ENCODE measurements at places on chromosomes 6 and 20.
A peak's percentile ranks its signal among the peaks of the same experiment; 100 is the strongest.

DNA sequence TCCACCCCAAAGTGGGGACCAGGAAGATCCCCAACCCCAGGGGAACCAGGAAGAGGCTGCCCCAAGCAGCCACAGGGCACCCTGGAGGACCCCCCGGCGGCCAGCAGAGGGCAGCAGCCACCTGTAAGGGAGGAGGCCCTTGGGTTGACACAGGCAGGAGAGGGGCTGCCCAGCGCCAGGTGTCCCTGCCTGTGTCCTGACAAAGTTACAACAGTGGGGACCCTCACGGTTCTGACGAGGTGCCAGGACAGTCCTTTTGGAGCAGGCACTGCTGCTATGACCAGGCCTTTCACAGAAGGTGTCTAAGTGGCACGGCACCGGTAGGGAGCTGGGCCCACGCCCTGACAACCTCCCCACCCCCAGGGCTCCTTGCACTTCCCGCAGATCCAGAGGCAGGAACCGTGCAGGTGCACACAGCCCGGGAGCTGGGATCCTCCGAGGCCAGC is 176.7 kb downstream of the BMP7 start:
- DNase-seq, result peak; percentile 63

DNA sequence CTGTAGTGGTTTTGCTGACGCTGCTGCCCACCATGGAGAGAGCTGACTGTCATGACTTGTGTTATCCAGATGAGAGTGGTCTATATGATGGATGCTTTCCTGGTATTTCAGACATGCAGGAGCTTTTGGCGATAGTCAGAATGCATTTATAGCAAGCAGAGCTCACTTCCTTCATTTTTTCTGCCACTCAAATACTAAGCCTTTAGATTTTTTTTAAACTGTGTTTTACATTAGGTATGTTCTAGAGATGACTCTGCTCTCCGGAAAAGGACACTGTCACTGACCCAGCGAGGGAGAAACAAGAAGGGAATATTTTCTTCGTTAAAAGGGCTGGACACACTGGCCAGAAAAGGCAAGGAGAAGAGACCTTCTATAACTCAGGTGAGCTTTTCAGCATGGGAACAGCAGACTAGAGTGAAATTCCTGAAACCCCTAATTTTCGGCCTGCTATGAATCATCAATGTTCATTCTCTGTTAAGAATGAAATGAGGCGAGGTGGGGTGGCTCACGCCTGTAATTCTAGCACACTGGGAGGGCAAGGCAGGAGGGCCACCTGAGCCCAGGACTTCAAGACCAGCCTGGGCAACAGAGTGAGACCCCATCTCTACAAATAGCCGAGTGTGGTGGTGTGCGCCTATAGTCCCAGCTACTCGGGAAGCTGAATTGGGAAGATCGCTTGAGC is 98.6 kb upstream of the CLDN20 start:
- no peak for DNase-seq

DNA sequence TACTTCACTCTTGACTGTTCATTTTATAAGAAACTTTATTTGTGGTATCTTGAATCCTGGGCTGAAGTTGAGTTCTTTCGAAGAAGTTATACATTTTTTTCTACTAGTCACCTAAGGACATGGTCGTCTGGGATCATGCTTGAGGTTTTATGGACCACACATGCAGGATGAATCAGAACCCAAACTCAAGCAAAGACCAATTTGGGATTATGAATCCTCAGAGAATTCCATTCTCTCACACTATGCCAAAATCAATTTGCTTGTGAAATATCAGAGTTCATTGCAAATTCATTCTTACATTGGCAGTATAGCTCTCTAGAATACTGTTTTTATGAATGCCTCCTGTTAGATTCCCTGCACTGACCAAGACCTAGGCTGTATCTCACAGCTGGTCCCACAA is 114.3 kb upstream of the HDAC2 start:
- no peak for DNase-seq

- no peak for DNase-seq
Observed at GRCh38 chr6:148345578-148345977, 2.9 kb downstream of the SASH1 start.

DNA sequence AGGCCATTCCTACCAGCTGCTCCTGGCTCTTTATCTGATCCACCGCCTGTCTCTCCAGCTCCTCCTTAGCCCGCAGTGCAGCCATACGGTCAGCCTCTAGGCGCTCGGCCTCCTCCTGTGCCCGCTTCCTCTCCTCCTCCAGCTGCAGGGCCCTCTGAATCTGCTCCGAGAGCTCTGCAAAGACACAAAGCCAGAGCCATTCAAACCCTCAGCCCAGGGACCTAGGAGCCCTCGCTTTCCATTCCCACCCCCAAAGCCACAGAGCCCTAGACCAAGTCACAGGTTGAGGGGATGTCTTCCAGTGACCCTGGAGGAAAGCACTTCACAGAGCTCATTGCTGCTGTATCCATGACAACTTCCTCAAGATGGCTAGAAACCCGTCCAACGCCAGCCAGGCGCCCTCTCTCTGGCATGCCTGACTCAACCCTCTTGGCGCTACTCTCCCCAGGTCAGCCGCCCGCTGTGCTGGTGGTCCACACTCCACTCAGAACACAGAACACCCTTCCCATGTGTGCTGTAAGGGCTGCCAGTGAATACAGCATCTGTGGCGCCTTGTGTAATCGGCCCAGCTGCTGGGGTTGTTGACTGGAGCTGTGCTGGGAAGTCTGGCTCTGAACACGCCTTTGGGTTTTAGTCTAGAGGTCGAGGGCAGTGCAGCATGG is 49.3 kb downstream of the EZR start:
- no peak for DNase-seq

- DNase-seq, result no peak
Observed at GRCh38 chr6:106924694-106925523, 49.6 kb downstream of the CD24 start.

DNA sequence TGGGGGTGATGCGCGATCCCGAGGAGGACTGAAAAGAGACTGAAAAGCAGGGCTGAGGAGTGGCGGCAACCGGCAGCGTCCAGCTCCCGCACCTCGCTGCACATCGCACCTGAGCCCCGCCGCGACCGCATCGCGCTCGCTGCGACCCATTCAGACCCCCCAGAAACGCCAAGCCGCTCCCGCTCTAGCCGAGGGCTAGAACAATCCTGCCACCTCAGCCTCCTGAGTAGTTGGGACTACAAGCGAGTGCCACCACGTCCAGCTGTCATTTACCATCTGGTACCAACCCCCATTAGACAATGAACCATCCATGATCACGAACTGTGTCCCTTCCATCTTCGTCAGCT is 33.2 kb downstream of the HLA-A start:
- no peak for DNase-seq

GRCh38 chr6:68988698-68989097 is 353.6 kb downstream of the ADGRB3 start:
- no peak for DNase-seq

DNA sequence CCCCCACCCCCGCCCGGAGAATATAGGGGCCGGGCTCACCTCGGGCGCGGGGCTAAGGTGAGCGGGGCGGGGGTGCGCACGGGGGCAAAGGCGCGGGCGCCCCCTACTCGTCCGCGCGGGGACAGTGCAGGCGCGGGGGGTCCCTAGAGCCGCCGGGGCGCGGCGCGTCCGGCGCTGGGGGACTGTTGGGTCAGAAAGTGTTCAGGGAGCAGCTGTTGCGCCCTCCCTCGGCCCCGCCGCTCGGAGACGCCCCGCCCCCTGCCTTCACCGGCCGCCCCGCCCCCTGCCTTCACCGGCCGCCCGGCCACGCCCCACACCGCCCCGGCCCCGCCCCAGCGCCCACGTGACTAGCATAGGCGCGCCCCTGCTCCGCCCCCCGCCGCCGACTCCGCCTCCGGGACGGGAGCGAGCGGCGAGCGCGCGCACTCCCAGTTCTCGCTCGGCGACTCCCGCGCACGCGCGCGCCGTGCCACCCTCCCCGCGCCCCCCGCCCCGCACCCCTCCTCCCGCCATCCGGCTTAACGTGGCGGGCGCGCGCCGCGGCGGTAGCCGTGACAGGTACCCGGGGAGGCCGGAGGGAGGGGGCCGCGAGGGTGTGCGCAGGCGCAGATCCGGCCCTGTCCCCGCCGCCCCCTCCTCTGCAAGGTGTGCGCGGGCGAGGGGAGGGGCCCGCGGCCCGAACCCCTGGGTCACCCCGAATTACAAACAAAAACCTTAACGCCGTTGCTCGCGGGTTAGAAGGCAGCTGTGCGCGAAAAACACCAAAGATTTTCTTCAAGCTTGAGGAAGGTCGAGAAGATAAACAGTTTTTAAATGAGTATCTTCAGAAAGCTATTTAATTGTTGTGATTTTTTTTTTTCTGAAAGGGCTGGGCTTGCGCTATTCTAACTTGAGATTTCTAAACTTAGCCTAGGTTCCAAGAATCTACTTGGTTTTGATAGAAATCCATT is 704 bp upstream of the ZNF217 start:
- peak; percentile 94 for DNase-seq

DNA sequence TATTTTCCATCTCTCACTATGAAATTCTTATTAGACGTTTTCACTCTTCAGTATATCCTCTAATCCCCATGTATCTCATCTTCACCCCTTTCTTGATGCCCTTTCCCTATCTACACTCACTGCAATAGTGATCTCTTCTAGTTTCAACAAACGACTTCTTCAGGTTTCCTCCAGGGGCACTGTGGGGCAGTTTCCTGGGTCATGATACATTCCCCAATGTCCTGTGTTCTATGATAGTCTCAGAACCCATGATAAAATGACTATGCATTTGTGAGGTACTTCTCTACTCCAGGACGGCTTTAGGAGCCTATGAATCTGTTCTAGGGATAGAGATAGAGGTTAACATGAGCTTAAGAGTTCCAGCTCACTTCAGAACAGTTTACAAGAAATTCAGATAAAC is 183.3 kb downstream of the FOXC1 start:
- no peak for DNase-seq

- DNase-seq, result no peak
Observed at GRCh38 chr6:3882866-3883265, 33.7 kb downstream of the FAM50B start.

- DNase-seq, result no peak
Observed at GRCh38 chr6:120147071-120147871, 797.7 kb upstream of the MAN1A1 start.

DNA sequence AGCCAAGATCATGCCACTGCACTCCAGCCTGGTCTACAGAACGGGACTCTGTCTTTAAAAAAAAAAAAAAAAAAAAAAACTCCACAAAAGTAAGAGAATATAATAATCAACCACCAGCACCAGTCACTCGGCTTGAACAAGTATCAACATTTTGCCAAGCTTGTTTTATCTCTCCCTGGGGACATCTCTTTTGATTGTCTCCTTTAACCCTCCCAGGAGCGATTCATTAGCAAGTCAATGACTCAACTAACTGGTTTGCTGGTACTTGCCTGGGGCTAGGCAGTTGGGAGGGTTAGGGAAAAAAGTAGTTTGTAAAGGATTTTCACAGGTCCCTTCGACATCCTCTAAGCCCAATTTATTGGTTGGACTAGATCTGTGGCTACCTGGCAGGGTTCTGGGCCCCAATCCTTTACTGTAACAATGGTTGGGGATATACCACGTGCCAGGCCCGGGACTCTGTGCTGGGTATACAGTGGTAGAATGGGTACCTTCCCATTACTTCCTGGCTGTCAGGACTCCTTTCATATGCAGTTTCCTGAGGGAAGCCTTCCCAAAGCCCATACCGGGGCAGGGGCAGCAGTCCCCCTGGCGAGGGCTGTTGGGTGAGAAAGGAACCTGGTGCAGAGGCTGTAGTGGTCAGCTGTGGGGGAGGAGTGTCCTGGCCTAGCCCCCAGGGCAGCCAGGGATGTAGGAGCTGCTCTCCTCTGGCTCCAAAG is 12.2 kb downstream of the TGIF2 start:
- DNase-seq, result no peak

DNA sequence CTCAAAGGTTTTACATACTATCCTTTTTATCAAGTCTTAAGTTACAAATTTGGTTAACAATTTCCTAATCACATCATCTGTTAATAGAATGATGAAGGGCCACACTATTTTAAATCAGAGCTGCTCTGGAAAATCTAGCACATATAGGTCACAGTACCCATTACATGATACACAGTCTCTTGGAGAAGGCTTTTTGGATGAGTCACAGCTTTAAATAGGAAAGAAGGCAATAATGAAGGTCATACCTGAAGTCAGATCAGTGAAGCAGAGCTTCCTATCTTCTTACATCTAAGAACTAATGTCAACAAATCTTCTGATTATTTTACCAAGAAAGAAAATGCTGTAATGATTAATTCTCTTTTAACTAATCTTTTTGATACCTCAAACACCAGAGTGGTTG is 248.5 kb downstream of the BTBD9 start:
- no peak for DNase-seq

- no peak for DNase-seq
Observed at GRCh38 chr20:39070484-39071231, 108.5 kb downstream of the DHX35 start.

DNA sequence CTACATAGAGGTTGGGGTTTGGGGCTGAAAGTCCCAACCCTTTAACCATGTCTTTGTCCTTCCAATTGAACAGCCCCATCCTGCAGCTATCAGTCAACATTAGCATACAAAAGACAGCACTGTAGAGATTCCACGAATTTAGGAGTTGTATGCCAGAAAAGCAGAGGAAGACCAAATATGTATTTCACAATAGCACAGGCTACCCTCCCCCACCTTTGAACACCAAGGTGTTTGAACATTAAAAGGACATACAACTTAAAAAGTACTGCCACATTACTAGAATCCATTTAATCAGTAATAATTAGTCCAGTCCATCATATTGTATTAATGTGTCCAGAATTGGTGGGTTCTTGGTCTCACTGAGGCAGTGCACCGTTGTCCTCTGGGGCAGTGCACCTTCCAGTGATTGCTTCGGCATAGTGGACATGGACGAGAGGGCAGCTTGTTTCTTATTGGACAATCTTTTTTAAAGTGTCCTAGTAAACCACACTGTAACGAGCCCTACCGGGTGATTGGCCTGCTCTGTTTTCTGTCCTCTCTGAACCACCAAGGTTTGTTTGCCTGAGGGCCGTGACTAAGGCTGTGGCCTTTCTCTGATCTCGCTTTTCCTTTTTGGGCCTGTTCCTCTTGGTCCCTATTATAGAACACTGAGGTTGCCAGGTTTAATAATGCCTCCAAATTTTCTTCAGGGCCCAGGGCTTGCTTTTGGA is 36.4 kb downstream of the GSTA4 start:
- DNase-seq, result no peak

- no peak for DNase-seq
Observed at GRCh38 chr6:40328386-40328985, 258.7 kb downstream of the LRFN2 start.

DNA sequence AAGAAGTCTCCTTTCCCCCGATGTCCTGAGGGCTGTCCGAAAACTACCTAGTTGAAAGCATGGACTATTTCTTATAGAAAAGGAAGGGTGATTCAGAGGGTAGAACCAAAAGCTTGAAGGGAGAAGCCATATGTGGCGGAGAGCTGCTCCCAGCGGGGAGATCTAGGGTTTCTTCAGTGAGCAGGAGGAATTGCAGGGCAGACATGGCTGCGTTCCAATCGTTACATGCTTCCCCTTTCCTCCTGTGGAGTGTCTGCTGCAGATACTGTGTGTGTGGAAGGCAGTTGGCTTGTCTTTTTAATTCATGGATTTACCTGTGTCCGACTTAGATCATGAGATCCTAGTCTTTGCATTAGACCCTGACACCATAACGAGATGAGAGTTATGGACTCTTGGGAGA is 799.5 kb downstream of the QKI start:
- no peak for DNase-seq

- no peak for DNase-seq
Observed at GRCh38 chr6:20669571-20670314, 135.5 kb downstream of the CDKAL1 start.

Data from neuronal stem cell (in vitro differentiated cells).